Left ventricle myocardium inferior (tissue), 1 donor: ENCODE measurements at places on chromosomes 11 and 22. TPM values are rescaled to one million over a fixed set of nuclear protein-coding genes. Genes with fewer than 3 reads are reported as not detected.

- peak; percentile 68 for DNase-seq
These were observed 7.7 kb upstream of the SIPA1 start for GRCh38 chr11:65630215-65630614.

DNA sequence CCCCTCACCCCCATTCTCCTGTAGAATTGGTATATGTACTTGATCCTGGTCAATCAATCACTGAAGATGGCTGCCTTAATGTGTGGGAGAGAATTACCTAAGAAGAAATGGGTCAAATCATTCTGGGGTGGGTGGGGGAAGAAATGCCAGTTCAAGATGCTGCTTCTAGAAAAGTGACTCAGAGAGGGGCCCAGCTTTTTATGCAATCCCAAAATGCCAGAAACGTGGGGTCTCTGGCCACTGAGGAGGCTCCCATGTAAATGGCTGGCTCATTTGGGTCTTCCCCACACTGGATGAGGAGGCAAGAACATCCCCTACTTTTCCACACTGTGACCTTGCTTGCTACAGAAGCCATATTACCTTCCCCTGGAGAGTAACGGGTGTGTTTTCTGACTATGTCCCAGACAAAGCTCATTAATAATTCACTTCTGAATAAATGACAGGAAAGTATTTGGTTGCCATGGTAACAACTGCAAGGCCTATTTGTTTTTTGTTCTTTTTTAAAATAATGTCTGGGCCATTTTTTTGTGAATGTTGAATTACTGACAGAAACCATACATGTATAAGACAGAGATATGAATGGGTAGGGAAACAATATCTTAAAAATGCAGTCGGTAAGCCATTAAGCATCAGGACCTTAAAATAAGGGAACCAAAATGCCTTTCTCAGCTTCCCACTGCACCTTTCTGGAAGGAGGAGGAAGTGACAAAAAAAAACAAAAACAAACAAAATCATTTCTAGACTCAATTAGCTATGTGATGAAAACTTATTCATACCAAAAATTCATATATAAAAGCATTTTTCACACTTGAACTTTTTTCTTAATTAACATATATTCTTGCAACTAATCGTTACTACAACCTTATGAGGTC is 32.0 kb downstream of the SLC1A2 start:
- no peak for DNase-seq

- DNase-seq, result peak; percentile 36
These were observed 6.7 kb downstream of the SCARF2 start for GRCh38 chr22:20430720-20431510.

VSIG10L2 gene
- total RNA-seq, result 0.08 TPM
